ENCODE measurements at places on chromosomes 12 and 14. TPM values are rescaled to one million over a fixed set of nuclear protein-coding genes. Genes with fewer than 3 reads are reported as not detected.

DNA sequence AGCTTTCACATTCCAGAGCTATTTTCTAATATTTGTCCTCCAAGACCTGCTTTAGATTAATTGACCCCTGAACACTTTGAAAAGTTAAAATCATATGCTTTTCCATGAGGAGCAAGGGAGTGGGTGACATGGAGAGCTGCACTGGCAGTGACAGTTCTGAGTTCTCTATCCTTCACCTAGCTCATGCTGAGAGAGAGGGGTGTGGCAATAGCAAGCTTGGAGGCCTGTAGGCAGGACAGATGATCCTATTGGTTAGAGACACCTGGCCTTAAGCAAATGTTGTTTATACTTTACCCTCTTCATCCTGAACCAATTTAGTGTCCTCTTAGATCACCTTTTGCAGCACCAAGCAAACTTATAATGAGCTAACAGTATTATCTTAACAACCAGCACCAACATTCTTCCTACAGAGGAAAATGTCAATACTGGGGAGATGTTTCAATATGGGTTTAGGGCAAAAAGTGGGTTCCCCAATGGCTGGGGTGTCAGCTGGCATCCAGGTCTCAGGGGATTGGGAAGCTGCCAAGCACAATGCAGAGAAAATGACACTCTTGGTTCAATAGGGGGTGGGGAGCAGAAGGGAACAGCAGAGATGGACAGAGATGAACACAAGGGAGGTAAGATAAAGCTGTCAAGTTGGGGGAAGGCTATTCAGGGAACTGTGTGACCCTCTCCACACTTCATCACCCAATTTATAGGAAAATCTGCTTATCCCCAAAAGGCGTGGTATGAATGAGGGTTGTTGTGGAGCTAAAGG lies 37.0 kb upstream of the PPM1H start:
- no peaks in the 10 kb centered on the region for H3K36me3 ChIP-seq
- H3K4me1 ChIP-seq: peaks cover 28% of the 10 kb centered on the region

DNA sequence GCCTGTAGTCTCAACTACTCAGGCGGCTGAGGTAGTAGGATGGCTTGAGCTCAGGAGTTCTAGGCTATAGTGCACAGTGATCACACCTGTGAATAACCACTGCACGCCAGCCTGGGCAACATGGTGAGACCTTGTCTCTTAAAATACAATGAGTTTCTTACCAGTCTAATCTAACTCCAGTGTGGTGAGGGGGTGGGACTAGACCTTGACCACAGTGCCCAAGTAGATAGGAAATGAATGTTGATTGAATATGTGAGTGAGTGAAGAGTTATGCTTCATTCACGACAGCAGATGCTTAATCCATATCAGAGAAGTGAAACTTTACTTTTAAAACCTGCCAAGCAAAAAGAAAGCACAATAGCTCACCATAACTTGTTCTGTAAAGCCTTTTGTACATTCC lies 11.2 kb upstream of the AK7 start:
- no peak overlapping the region for H3K4me3 ChIP-seq
- H3K27ac ChIP-seq: no peak overlapping the region
- H3K36me3 ChIP-seq: peaks cover 15% of the 10 kb centered on the region
- H3K4me1 ChIP-seq: no peaks in the 10 kb centered on the region
- DNase-seq: no peak
- no peaks in the 10 kb centered on the region for H3K27me3 ChIP-seq

- peak overlapping the region; percentile 98 for H3K4me3 ChIP-seq
- no peaks in the 10 kb centered on the region for H3K27me3 ChIP-seq
- peaks cover 21% of the 10 kb centered on the region for H3K4me1 ChIP-seq
- no peak overlapping the region for H3K27ac ChIP-seq
- peaks cover 10% of the 10 kb centered on the region for H3K36me3 ChIP-seq
These were observed 862 bp downstream of the PIP4K2C start for GRCh38 chr12:57591782-57592325.

DNA sequence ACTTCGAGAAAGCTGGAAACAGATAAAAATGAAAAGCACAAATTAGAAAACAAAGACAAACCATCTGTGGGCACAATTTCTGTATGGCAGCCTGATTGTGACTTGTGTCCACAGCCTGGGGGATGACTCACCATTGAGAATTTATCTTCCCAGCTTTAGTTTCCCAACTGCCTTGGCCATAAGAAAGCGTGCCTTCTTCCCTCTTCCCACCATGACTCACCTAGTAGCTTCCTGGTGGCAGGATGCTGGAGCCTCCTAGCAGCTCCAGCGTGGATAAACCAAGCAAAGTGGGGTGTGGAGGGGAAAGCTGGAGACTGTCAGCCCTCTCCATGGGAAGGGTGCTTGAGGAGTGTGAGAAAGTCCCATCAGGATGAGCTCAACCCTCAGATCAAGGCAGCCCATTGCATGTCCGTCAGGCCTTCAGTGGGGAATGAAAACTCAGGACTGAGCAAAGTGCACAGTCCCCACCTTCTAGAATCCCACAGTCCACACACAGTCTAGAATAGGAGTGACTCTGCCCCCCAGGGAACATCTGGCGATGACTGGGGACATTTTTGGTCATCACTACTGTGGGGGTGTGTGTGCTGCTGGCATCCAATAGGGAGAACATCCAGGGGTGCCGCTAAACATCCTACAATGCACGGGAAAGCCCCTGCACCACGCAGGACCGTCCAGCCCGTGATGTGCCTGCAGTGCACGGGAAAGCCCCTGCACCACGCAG lies 22.4 kb upstream of the SERPINA6 start:
- no peak overlapping the region for H3K4me3 ChIP-seq
- H3K27ac ChIP-seq: peak overlapping the region; percentile 52
- peaks cover 27% of the 10 kb centered on the region for H3K4me1 ChIP-seq
- DNase-seq: peak; percentile 81

- peaks cover 67% of the 10 kb centered on the region for H3K4me1 ChIP-seq
- peak; percentile 23 for DNase-seq
- H3K27ac ChIP-seq: peak overlapping the region; percentile 94
- H3K4me3 ChIP-seq: no peak overlapping the region
- H3K36me3 ChIP-seq: peaks cover 6% of the 10 kb centered on the region
These were observed 100.6 kb downstream of the LGMN start for GRCh38 chr14:92647797-92648279.

DNA sequence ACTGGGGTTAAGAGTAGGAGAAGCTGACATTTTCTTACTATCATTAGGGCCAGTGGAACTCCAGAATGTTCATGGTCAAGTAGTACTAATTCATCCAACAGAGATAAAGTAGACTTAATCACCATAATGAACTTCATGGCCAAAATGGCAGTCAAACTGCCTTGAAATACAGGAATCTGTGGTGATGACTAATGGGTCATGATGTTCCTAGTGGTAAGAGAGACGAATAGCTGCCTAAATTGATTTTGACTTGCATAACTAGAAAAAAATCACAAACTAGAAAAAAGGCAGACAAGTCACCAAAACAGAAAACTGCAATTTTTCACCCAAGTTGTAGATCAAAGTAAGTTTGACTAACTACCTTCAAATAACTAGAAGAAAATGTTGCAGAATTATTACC lies 138.5 kb downstream of the MGAT4C start:
- 0 out of 2 replicates have a peak, but pooled peaks cover 4% of the 10 kb centered on the region for H3K4me1 ChIP-seq
- H3K27me3 ChIP-seq: no peaks in the 10 kb centered on the region
- no peak overlapping the region for H3K4me3 ChIP-seq
- no peak overlapping the region for H3K27ac ChIP-seq

Gene NDUFB1
- 248 TPM for total RNA-seq

Gene HOXC10
- 2.9 TPM for total RNA-seq

Gene CTDSP2
- total RNA-seq: 39.4 TPM

Data from PC-3 (cell line).